Stimulated activated CD4-positive, alpha-beta T cell treated with anti-CD3 and anti-CD28 coated beads, TNF-alpha, amount 100 ng/mL, for 48 hours (primary cell): ENCODE measurements at places on chromosomes 7 and 10.

GRCh38 chr7:70492625-70493024 is 639.3 kb upstream of the GALNT17 start:
- DNase-seq: no peak

GRCh38 chr7:31102151-31102972 is 50.3 kb downstream of the ADCYAP1R1 start:
- no peak for DNase-seq

DNA sequence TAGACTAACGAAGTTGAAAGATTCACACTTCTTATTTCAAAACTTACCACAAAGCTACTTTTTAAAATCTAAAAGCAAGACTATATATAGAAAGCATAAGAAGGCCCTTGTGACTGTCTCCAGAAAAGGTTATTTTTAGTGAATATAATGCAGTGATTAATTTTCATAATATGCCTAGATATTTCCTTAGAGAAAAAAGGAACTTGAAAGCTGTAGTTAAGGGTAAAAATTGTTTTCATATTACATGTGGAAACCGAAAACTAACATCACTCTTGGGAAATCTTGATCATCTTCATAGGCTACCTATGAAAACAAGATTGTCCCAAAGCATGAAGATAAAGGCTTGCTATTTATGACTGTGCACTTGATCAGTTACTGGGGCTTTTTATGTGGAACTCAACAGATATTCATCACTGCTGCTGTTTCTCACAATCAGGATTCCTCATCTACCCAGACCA is 223.2 kb downstream of the SH2D4B start:
- DNase-seq: no peak

GRCh38 chr7:6438427-6438826 is 9.3 kb downstream of the DAGLB start:
- DNase-seq: no peak

GRCh38 chr7:150903606-150904005 is 51.3 kb downstream of the AOC1 start:
- DNase-seq: no peak
